Glomerular endothelial cell (primary cell): ENCODE measurements at places on chromosomes 16 and 17. TPM values are rescaled to one million over a fixed set of nuclear protein-coding genes. Genes with fewer than 3 reads are reported as not detected.

DNA sequence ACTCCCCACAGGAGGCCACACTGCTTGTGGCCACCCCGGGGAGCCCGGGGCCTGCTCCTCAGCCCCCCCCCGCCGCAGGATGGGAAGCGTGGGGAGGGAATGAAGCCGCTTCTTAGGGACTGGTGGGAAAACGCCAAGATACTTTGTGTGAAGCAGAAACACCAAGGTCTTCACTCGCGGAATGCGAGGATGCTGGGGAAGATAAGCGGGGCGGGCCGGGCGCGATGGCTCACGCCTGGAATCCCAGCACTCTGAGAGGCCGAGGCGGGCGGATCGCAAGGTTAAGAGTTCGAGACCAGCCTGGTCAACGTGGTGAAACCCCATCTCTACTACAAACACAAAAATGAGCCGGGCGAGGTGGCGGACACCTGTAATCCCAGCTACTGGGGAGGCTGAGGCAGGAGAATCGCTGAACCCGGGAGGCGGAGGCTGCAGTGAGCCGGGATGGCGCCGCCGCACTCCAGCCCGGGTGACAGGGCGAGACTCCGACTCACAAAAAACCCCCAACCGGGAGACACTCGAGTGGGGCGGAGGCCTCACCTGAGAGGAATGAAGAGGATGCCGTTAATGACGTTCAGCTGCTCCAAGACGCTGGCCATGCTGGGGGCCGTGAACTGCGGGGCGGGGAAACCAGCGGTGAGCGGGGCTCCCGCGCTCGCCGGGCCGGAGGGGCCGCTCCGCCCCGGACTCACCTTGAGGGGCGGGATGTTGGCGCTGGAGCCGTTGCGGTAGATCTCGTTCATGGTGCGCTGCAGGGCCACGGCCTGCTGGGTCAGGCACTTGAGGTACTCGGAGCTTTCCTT is 20.3 kb downstream of the CLUH start:
- no peak for DNase-seq

- no peak for DNase-seq
Observed at GRCh38 chr16:27703121-27703520, 153.2 kb downstream of the KATNIP start.

- no peak for DNase-seq
Observed at GRCh38 chr16:72149676-72150464, 22.1 kb downstream of the PMFBP1 start.

DNA sequence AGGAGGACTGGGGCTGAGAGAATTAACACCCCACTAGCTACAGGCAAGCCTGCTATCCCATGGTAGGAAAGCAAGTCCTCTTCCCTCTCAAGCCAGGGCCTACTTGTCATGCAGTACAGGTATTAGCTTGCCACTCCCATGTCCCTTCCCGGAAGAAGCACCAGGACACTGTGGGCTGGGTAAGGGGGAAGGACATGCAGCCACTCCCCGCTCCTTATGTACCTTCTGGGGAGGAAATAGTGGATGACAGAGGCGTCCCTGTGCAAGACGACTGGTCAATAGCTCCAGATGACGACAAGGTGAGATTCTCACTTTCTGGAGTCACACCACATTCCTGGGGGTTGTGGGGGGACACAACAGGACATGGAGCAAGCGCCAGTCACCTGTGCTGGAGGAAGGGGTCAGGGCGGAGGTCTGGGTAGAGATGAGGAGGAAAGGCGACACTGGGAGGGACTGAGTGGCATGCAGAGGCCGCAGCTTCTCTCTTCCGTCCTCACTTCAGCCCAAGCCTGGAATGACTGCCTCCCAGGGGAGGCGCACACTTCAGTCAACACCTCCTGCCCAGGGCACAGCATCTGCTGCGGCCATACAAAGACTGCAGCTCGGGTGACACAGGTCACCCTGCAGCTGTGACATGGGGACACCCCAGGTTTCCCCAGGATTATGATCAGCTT is 15.1 kb upstream of the FOXJ1 start:
- no peak for DNase-seq

The CTF1 gene
- total RNA-seq, result 0.19 and 0.53 TPM in 2 replicates

- DNase-seq, result no peak
Observed at GRCh38 chr16:54927125-54928015, 3.3 kb upstream of the IRX5 start.

DNA sequence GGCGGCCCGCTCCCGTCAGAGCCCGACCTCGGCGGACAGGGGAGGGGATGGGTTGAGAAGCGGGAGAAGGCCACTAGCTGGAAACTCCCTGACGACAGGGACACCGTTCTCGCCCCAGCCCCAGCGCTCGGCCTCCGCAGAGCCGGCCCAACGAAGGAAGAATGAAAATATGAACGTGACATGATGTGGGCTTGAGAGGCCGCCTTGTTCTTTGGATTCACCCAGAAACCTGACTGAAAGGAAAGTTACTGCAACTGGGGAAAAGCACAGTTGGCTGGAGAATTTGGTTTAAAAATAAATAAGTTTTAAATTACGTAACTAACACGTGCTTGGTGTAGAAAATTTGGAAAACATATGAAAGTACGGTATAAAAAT is 21.1 kb downstream of the NPTX1 start:
- DNase-seq, result no peak

GRCh38 chr16:56275076-56275475 is 83.8 kb downstream of the GNAO1 start:
- no peak for DNase-seq

- no peak for DNase-seq
Observed at GRCh38 chr17:41009301-41009760, 403 bp upstream of the KRTAP3-1 start.

The CTRL gene
- total RNA-seq, result 0.12 and 0.34 TPM in 2 replicates

The MT4 gene
- not detected in 2 replicates for total RNA-seq

The KIF19 gene
- total RNA-seq, result 17.2 and 21.4 TPM in 2 replicates

GRCh38 chr17:3845291-3845620 is 790 bp downstream of the NCBP3 start:
- no peak for DNase-seq

The IGSF6 gene
- not detected in 2 replicates for total RNA-seq

DNA sequence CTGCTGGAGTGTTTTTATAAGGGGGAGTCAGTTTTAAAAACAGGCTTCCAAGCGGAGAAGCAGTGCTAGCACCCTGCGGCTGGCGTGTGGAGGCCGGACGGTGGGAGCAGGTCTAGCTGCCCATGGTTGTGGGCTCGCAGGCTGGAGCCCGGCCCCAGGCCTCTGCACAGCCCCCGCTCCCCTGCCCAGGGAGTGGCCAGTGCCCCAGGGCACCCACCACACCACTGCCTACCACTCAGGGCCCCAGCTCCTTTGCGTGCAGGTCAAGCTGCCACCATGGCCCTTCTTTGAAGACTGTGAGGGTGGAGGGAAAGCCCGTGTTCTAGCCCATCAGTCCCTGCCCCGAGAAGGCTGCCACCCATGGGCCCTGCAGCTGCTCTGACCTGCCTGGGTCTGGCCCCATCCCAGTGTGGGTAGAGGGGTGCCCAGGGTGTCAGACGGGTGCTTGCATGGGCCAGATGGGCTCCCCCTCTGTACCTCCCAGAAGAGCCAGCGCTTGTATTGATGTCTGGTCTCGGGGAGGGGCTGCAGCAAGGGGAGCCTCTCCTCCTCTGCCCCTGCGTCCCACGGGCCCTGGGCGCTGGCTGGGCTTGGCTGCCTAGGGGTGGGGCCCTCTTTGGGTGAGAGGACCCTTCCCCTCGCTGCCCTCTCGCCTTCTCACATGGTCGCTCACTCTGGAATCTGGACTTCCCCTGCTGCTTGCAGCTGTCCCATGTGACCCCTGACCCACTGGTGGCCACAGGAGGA is 1.5 kb upstream of the NUDT16L1 start:
- no peak for DNase-seq

- no peak for DNase-seq
Observed at GRCh38 chr16:54454616-54455015, 168.0 kb upstream of the IRX3 start.

The MYLK3 gene
- total RNA-seq, result 0.06 TPM in 1 of 2 replicates, not detected in the other

GRCh38 chr16:64217789-64218535 is 903.9 kb downstream of the CDH11 start:
- no peak for DNase-seq

DNA sequence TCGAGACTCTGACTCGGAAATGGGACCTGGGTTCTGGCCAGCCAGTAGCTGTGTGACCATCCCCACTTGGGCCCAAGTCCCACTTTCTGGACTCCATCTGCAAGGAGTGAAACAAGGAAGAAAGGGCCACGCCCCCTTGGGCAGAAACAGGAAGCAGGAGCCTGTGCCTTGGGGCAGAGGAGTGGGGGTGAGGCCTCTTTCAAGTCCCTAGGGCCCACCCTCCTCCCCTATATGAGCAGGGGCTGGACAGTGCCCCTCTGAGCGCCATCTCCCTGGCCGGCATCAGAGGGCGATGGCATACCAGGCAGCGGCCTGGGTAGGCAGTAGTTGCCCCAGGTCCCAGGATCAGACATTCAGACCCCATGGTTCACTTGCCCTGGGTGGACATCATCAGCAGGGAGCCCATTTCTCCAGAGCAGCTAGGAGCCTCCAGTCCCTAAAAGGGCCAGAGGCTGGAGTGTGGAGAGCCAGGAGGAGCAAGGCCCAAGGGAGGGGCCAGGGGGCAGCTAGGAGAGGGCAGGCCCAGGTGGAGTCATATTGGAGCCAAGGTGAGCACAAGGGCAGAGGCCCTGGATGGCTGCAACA is 7.1 kb downstream of the BCAR1 start:
- no peak for DNase-seq

The CACNG5 gene
- total RNA-seq, result not detected in 2 replicates

DNA sequence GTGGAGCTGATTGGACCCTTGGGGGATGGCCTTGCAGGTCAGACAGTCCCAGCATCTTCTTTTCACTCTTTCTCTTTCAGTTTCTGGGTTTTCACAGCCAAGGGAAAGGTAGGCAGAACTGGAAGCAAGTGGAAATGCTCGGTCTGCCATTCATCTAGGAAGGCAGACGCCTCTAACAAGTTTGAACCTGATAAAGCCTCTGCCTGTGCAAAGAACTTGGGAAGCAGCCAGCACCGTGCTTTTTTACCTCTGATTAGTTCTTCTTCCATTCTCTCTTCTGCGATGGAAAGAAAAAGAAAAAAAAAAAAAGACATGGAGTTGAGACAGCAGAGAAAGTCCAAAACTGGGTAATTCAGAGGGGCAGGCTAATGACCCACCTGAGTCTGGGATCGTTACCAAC is 997.8 kb upstream of the EEF2KMT start:
- DNase-seq, result no peak

- DNase-seq, result no peak
Observed at GRCh38 chr16:84161801-84162200, 16.7 kb downstream of the DNAAF1 start.

The ACSM2A gene
- not detected in 2 replicates for total RNA-seq

DNA sequence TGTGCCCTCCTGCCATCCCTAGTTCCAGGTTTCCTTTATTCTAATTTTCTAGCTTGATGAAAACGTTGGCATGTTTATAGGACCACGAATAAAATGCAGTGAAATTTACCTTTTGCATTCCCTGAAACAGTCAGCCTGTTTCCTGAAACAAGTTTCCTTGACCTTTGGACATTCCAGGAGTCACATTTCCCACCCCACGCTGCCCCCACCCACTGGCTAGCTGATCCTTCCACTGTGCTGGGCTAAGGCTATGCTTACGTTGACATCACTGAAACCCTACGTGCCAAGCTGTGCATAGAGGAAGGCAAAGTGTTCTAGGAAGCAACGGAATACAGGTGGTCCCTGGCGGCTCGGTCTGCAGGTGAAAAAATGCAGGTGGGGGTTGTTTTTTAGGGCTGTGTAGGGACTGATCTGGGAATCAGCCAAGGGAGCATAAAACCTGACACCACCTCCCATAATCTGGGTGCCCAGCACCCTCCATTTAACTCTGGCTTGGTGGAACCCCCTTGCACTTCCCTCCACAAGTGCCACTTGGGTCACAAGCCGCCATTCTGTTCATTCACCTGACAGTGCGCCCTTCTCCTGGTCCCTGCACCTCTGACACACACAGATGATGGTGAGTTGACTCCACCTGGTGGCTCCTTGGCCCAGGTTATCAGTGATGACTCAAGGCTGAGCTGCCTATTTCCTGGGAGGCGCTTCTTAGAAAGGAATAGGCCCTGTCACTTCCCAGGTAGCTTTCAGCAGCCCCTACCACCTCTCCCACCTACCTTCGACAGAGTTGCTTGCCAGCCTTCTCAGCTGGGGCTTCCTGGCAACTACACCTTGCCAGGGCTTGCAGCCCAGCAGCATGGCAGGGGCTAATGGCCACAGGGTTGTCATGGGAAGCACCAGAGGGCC is 83.7 kb downstream of the N4BP1 start:
- no peak for DNase-seq

GRCh38 chr17:14165616-14166015 is 71.0 kb downstream of the CDRT15 start:
- DNase-seq, result no peak

- no peak for DNase-seq
Observed at GRCh38 chr17:17905036-17905320, 67.2 kb downstream of the TOM1L2 start.

- no peak for DNase-seq
Observed at GRCh38 chr17:16491131-16491702, 776 bp downstream of the LRRC75A start.

DNA sequence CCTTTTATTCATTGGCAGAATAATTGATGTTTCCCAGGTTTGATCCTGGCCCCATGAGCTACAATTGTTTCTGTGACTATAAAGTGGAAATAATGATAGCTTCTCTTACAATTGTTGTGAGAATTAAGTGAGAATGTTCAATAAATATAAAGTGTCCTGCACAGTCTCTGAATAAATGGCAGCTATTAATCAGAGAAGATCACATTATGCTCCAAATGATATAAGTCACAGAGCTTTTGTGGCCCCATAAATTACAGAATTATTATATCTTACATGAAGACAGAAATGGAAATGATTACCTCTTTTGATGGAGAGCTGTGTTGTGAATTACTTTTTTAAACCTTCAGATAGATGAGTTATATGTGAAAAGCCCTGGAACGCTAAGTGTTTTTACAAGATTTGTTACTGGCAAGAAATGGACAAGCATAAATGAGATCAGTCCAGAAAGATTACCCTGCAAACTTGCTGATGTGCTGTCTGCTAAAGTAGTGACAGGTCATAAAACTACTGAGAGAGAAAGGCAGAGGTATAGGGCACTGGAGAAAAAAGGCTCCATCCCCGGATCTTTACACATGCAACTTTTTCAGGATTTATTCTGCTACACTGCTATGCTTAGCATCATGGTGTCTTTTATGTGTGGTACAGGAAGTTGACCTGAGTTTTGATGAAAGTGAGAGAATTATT is 750.9 kb upstream of the GOT2 start:
- DNase-seq, result no peak

- no peak for DNase-seq
Observed at GRCh38 chr16:72884573-72884972, 163.4 kb downstream of the ZFHX3 start.

The GNGT2 gene
- total RNA-seq, result 1.4 and 2.9 TPM in 2 replicates

The CMTM3 gene
- 86.9 and 125 TPM in 2 replicates for total RNA-seq

DNA sequence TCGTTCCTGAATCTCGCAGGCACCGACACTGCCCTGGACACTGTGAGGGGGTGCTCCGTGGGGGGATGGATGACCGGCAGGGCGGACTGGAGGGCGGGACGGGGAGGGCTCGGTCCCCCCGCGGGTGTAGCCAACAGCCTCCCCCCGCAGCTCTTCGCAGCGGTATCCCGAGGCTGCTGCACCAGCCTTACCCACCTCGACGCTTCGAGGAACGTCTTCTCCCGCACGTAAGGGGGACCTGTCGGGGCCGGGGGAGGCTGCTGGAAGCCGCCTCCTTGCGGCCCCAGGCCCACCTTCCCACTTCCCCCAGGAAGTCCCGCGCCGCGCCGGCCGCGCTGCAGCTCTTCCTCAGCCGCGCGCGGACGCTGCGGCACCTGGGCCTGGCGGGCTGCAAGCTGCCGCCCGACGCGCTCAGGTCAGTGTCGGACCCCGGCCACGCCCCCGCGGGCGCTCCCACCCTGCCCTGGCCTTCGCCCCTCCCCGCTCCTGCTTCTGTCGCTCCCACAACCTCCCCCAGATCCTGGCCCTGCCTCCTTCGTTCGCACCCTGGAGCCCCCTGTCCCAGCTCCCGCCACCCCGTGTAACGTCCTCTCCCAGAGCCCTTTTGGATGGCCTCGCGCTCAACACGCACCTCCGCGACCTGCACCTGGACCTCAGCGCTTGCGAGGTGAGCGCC is 3.3 kb downstream of the CARMIL2 start:
- no peak for DNase-seq
